CD4-positive, alpha-beta T cell treated with Interleukin-15 for 4 hours (primary cell): ENCODE measurements at places on chromosomes 1 and 21.

GRCh38 chr1:11072216-11072917 is 12.5 kb upstream of the SRM start:
- DNase-seq, result no peak

DNA sequence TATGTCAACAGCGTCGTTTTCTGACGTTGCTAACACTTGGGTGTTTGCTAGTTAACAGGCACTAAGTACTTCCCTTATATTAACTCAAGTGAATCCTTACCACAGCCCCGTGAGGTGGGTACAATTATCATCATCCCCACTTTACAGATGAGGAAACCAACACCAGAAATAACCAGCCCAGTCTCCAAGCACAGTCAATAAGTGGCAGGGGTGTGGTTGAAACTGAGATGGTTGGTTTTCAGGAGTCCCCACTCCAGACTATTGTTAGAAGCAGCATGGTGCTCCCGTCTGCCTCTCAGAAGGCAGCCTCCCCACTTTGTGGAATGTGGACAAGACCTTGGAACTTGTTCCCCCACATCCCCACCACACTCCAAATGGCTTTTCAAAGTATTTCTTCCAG is 45.7 kb upstream of the ACOT11 start:
- no peak for DNase-seq

- DNase-seq, result no peak
Measured at GRCh38 chr1:214941061-214941460, 141.5 kb upstream of the KCNK2 start.

GRCh38 chr1:104264521-104264920 is 514.8 kb downstream of the AMY1C start:
- DNase-seq, result no peak

- DNase-seq, result no peak
Measured at GRCh38 chr1:198373376-198373775, 167.1 kb downstream of the ATP6V1G3 start.

- DNase-seq, result no peak
Measured at GRCh38 chr1:53158900-53159299, 16.5 kb upstream of the SLC1A7 start.
